ENCODE measurements at places on chromosomes 16 and 17. TPM values are rescaled to one million over a fixed set of nuclear protein-coding genes. Genes with fewer than 3 reads are reported as not detected.

The CCL16 gene
- total RNA-seq = not detected

The SLC38A10 gene
- 63.6 TPM for total RNA-seq

The ITGAD gene
- total RNA-seq = 0.05 TPM

The ZSCAN10 gene
- total RNA-seq = 0.48 TPM

The TMEM101 gene
- 34.9 TPM for total RNA-seq

The KRTAP9-2 gene
- not detected for total RNA-seq

The TBC1D3B gene
- 10.8 TPM for total RNA-seq

The TEKT1 gene
- not detected for total RNA-seq

The KRTAP4-9 gene
- total RNA-seq = not detected

The LGALS9B gene
- total RNA-seq = not detected

The DNAH17 gene
- total RNA-seq = 0.76 TPM

The KRTAP2-3 gene
- not detected for total RNA-seq

The CYGB gene
- not detected for total RNA-seq

The BAIAP3 gene
- 1.1 TPM for total RNA-seq

Measured in activated T-cell treated with anti-CD3 and anti-CD28 coated beads, Interleukin-2, amount 50 U/mL, for 72 hours (primary cell).